ENCODE measurements at places on chromosomes 4 and X.

- DNase-seq, result no peak
Measured at GRCh38 chr4:180855184-180855583, 1388.0 kb upstream of the TENM3 start.

GRCh38 chrX:111470681-111471403, 40.6 kb upstream of the SERTM2 start:
- DNase-seq, result no peak

- DNase-seq, result no peak
Measured at GRCh38 chrX:106246511-106246910, 78.4 kb downstream of the PWWP3B start.

GRCh38 chrX:19388064-19388679, 44.4 kb downstream of the PDHA1 start:
- no peak for DNase-seq

Measured in MM.1S (cell line).